Vein endothelial cell (primary cell): ENCODE measurements at places on chromosomes 6 and 20. TPM values are rescaled to one million over a fixed set of nuclear protein-coding genes. Genes with fewer than 3 reads are reported as not detected.

Gene SLC35D3
- not detected in 2 replicates for total RNA-seq

Gene EMILIN3
- total RNA-seq: not detected in 2 replicates

Gene FOXS1
- total RNA-seq: 0.48 and 1.3 TPM in 2 replicates

Gene DNAH8
- under 0.01 TPM in 2 replicates for total RNA-seq

Gene TFAP2A
- total RNA-seq: 0.10 TPM in 1 of 2 replicates, not detected in the other

Gene DEFB132
- total RNA-seq: not detected in 2 replicates

Gene ALDH5A1
- 0.48 and 0.98 TPM in 2 replicates for total RNA-seq
